NCI-H2081 (cell line): ENCODE measurements at places on chromosomes 5 and 9.
A peak's percentile ranks its signal among the peaks of the same experiment; 100 is the strongest.

- DNase-seq = no peak
Measured at GRCh38 chr5:74885170-74885569, 19.0 kb upstream of the FAM169A start.

DNA sequence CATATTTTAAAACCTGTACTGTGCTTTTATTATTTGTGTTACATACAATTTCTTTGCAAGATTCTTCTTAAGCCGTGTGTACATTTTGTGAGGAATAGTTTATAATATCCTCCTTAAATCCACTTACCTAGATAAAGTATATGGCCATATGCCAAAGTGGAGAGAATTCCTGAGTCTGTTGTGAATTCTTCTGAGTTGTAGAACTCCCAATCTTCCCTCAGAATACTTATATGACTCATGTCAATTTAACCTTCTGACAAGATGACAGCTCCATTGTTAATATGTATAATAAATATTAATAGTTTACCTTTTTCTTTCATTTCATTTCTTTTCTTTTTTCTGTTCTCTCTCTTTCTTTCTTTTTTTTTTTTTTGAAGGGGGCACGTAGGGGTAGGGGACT, 6.0 kb upstream of the RICTOR start:
- no peak for DNase-seq

GRCh38 chr9:90858457-90858901, 56.9 kb downstream of the SYK start:
- no peak for DNase-seq

GRCh38 chr5:135398855-135399793, at the start of gene MACROH2A1:
MACROH2A1 (minus strand) TSS chr5:135399231; CDS start chr5:135389093, 10,138 bp downstream.
- DNase-seq = peak; percentile 78

DNA sequence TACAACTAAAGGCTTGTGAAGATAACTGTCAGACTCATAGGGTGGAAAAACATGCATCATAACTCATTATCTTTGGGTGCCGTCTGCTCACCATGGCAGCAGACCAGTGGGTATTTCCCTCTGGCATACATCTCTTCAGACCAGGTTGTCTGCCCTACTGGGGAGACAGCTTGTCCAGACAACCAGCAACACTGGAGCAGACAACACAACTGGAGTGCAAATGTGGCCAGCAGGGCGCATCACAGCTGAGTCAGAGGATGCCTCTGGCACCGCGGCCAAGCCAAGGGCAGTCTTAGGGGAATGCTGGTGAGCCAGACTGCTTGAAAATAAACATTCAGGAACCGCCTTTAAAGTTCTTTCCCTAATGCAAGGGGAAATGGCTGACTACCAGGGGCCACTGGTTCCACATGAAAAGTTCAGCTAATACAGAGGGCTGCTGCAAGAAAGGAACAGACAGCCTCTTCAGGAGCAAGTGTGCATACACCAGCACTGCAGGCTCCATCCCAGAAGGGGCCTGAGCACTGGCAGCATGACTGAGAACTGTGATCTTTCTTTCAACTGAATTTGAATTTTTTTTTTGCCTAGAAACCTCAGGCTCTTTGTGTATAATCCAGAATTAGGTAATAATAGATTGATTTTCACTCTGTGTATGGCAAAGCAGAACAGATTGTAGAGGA, 77.3 kb downstream of the MAMDC2 start:
- DNase-seq = no peak

DNA sequence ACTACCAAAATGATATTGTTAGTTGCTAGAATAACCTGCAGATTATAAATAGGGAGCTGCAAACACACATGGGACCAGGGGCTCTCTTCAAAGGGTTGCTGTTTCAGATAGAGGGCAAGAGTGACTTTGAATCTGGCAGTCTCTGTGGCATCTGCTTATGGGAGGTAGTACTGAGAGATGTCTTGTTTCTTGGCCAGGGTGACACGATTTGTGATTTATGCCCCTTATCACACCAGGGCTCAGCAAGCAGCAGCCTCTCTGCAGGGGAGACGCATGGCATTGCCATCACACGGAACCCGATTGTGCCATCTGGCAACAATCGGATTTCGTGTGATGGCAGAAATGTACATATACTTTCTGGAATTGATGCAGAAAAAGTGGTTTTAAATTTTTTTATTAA, 615.6 kb downstream of the ZNF608 start:
- peak; percentile 75 for DNase-seq

DNA sequence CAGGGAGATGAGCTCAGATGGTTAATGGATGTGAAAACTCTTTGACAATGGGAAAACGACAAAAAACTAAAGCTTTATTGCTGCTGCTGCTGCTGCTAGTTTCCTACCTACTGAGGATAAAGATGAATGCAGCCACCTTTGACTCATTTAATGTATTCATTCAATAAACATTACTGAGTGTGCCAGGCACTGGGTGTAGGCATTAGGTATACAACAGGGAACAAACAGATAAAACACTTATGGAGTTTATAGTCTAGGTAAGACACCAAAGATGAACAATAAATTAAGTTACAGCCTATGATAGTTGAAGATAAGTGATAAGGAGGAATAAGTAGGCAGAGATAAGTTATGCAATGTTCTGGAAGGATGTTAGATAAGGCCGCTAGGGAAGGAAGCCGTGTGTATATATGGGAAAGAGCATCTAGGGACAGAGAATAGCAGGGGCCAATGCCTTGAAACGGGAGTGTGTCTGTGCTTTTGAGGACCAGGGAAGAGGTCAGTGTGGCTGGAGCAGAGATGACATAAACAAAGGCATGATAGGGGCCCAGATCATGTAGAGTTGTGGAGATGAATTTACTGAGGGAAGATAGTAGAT, 477.6 kb downstream of the NTRK2 start:
- no peak for DNase-seq

GRCh38 chr5:158715592-158715991, 384.1 kb downstream of the EBF1 start:
- DNase-seq = no peak

GRCh38 chr9:18324928-18325745, 148.8 kb upstream of the ADAMTSL1 start:
- DNase-seq = no peak

- DNase-seq = no peak
Measured at GRCh38 chr5:122054266-122054665, 23.8 kb downstream of the LOX start.

- no peak for DNase-seq
Measured at GRCh38 chr9:136010615-136011361, 49.6 kb upstream of the UBAC1 start.

- DNase-seq = no peak
Measured at GRCh38 chr5:10661401-10661800, 97.5 kb downstream of the ANKRD33B start.

DNA sequence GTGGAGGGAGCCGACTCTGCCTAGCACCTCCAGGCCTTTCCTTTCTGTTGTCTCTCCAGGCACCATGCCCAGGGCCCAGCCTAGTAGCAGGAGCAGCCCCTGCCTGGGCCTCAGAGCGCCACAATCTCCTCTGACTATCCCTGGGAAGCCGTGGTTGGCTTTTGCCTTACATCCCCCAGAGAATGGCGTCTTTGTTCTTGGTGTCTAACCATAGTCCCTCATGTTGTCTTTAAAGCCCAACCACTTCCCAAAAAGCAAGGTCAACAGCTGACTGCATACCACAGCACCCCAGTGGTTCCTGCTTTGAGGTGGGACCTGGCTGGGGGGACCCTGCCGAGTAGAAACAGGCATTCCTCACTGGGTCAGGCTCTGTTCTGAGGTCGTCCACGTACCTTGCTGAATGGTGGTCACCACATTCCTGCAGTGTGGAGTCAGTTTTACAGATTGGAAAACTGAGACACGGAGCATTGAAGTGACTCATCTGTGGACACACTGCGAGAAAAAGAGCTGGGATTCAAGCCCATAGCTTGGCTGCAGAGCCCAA, 13.7 kb upstream of the CERCAM start:
- DNase-seq = no peak

GRCh38 chr5:159775890-159776289, 140.4 kb upstream of the ADRA1B start:
- no peak for DNase-seq

DNA sequence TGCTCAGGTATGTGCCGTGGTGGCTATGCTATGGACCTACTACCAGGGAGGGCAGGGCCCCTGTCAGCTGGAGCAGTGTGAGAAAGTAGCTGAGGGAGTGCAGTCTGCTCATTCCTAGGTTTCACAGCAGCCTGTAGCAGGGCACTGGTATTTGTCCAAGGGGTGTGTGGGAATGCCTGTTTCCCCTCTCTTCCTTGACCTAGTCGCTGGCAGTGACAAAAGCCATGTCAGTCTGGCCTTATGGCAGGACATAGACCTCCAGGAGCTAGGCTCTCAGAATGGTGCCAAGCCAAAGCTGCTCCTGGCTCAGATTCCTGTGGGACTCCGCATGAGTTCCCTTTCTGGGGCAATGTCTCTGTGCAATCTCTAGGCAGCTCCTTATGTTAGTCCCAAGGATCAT, 253.9 kb upstream of the TYRP1 start:
- DNase-seq = no peak

- no peak for DNase-seq
Measured at GRCh38 chr9:36959681-36960574, 74.1 kb downstream of the PAX5 start.
